Fibroblast of skin of scalp (primary cell): ENCODE measurements at places on chromosomes 4 and X.

GRCh38 chrX:17154001-17154400 is 207.5 kb downstream of the REPS2 start:
- DNase-seq = no peak

DNA sequence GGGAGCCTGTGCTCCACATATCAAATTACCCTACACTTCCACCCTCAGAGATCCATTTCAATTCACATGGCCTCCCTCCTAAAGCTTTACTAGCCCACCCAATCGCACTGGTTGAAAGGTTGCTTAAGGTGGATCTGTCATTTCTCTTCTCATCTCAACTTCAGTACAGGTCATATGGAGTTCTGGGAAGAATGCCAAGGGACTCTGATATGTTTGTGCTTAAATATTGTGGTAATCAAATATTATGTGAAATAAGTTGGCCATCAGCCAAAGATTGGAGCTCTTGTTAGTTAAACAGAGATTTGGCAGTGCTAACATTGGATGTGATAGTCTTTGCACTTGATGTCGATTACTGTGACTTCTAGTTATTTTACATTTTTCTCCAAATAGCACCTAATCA is 20.5 kb downstream of the SEPTIN6 start:
- DNase-seq = no peak

DNA sequence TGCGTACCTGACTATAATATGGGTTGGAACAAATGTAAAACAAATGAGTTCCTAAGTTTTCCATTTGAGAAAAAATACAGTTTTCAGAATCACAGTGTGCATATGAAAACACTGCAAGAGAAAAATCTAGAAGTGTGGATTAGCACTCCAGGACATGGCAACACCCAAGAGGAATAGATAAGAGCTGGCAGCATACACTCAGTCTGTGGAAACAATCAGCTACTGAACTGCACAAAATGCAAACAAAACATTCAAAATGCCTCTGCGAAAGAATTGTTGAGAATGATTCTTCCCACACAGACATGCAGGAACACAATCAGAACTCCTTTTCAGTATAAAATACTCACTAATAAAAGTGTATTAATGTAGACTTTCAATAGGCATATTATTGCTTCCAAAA is 39.9 kb downstream of the ATP8A1 start:
- no peak for DNase-seq

DNA sequence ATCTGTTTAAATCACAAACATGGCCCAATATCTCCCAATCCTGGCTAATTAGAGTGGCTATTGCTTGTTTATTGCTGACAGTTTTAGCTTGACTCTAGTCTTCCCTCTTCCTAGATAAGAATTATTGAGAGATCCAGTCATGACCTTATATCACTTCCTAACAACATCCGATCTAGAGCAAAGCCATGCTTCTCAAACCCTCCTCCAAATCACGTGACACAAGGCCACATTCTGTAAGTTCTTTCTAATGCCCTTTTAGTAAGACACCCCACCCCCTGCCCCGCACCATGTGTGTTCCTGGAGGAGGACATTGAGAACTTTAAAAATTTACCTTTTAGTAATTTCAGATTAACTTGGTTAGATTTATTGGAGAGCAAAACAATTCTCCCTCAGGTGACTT is 40.6 kb upstream of the RASSF6 start:
- DNase-seq = no peak

GRCh38 chr4:171668403-171668802 is 144.8 kb upstream of the GALNTL6 start:
- DNase-seq = no peak

DNA sequence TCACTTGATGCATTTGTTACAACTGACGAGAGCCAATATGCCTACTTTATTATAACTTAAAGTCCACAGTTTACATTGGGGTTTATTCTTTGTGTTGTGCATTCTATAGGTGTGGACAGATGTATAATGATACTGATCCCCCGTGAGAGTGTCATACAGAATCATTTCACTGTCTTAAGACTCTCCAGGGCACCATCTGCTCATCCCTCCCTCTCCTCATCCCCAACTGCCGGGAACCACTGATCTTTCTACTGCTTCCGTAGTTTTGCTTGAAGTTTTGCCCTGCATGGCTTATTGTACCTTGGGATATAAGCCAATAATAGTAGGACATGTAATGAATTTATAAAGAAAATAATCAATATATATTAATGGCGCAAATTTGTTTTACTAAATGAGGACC is 137.8 kb upstream of the MSX1 start:
- DNase-seq = no peak

DNA sequence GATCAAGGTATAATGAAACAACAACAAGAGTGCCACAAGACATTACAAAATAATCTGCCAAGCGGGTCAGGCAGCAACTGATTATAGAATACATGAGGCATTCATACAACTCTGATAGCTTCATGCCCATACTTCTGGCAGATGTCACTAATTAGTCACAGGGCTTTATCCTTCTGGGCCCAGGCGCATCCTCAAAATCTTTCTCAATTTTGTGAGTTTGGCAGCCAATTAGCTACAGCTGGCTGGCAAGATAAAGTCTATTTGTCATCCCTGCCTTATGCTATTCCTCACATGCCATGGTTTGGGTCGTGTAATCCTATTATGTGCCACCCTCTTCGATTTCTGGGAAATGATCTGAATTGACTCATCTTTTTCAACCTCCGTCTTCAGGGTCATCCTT is 254.3 kb downstream of the PACRGL start:
- no peak for DNase-seq

DNA sequence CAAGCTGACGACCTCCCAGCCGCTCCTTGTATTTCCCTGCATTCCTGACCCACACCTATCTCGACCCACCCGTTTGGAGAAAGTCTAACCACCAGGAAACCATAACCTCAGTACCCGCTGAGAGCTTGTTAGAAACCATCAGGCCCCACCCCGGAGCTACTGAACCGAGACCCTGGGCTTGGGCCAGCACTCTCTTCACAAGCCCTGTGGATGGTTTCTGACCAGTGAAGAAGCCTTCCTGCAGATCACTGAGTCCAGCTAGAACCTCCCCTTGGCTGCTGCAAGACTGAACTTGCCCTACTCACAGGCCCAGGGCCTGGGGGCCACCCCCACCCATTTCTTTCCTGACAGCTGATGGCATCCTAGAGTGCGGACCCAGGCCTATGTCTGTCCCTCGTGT is 26.6 kb upstream of the ZNF185 start:
- DNase-seq = no peak
